IMR-90 (cell line): ENCODE measurements at places on chromosomes 13 and 19. TPM values are rescaled to one million over a fixed set of nuclear protein-coding genes. Genes with fewer than 3 reads are reported as not detected.

Gene RPL28
- total RNA-seq = 386 and 998 TPM in 2 replicates

DNA sequence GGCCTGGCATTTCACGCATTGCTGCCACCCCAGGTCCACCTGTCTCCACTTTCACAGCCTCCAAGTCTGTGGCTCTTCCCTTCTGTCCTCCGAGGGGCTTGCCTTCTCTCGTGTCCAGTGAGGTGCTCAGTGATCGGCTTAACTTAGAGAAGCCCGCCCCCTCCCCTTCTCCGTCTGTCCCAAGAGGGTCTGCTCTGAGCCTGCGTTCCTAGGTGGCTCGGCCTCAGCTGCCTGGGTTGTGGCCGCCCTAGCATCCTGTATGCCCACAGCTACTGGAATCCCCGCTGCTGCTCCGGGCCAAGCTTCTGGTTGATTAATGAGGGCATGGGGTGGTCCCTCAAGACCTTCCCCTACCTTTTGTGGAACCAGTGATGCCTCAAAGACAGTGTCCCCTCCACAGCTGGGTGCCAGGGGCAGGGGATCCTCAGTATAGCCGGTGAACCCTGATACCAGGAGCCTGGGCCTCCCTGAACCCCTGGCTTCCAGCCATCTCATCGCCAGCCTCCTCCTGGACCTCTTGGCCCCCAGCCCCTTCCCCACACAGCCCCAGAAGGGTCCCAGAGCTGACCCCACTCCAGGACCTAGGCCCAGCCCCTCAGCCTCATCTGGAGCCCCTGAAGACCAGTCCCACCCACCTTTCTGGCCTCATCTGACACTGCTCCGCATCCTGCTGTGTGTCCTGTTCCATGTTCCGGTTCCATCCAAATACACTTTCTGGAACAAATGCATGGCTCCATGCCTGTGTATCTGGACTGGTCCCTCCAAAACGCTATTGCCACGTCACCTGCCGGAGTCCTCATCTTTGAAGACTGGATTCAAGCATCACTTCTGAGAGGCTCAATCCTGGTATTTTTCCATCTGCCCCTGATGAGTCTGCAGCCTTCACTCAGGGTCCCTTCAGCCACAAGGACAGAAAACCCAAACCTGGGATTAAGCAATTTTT lies 10.7 kb upstream of the DHDH start:
- DNase-seq = no peak

GRCh38 chr19:28394725-28395124 lies 818.2 kb downstream of the UQCRFS1 start:
- no peak for DNase-seq

DNA sequence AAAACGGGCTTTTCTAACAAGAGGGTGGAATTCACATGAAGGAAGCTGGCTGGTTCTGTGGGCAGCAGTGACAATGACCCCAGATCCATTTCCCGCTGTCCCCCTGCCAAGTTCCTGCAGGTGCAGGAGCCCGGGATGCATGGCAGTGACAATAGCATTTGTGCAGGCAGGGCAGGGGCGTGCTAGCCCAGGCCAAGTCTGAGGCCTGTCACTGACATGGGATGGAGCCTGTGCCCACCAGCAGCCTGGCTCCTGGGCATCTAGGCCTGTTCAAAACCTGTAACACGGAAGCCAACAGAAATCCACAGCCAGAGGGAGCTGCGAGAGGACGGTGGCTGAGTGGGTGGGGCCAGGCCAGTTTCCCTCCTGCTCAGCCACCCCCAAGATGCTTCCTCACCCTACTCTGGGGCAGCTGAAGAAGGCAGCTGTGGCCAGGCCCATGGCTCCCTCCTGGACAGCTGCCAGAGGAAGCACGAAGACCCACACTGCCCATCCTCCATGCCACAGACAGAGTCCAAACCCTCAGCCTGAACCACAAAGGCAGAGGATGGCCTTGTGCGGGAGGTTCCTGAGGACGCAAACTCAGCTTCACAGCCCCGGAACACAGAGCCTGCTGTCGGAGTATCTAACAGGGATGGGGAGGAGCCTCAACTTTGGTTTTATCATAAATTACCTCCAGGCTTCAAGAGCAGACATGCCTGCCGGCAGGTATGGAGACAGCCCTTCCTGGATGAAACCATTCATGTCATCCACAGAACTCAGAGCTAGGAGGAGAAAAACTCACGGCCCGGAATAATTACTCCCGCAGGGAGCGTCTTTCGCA lies 74.0 kb downstream of the CEBPG start:
- no peak for DNase-seq

DNA sequence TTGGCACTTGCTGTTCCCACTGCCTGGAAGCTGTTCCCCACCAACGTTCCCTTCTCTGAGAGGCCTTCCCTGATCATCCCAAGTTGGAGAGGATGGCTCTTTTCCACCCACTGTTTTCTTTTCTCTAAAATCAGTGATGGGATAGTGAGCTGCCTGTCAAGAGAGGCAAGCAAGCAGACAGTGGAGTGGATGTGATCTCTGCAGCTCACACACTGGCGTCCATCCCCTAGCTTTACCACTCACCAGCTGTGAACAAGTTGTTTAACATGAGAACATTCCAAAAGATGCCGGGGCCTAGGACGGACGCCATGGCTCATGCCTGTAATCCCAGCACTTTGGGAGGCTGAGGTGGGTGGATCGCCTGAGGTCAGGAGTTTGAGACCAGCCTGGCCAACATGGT lies 28.0 kb upstream of the SEMA6B start:
- DNase-seq = no peak

DNA sequence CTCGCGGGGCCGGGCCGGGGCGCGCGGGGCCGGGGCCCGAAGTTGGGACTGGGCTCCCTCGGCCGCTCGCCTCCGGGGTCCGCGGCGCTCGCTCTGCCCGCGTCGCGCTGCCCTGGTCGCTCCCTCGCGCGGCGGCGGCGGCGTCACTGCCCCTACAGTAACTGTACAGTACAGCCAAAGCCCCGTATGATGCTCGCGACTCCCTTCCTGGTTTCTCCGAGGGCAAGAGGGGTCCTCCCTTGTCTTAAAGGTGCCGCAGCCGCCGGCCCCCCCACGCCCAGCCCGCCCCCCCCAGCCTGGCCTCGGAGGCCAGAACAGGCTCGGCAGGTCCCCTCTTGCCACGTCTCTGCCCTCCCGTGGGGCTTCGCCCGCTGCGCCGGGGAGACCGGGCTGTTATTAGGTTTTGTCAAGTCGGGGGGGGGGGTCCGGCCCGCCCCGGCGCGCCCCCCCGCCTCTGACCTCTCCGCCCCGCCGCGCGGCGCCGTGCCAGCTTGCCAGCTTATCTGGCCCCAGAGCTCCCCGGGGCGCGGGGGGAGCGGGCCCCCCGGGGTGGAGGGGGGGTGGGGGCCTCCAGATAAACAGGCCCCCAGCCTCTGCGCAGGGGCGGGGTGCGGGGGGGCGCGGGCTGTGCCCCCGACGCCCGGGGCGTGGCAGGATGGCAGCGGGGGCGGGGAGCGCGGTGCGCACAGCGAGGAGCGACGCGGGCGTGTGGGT lies at the start of gene ZBTB7A:
Gene ZBTB7A (minus strand): TSS at position 218 of the 714 bp plus-strand sequence. CDS start 11,667 bp downstream, outside the sequence.
- DNase-seq = peak; percentile 61

DNA sequence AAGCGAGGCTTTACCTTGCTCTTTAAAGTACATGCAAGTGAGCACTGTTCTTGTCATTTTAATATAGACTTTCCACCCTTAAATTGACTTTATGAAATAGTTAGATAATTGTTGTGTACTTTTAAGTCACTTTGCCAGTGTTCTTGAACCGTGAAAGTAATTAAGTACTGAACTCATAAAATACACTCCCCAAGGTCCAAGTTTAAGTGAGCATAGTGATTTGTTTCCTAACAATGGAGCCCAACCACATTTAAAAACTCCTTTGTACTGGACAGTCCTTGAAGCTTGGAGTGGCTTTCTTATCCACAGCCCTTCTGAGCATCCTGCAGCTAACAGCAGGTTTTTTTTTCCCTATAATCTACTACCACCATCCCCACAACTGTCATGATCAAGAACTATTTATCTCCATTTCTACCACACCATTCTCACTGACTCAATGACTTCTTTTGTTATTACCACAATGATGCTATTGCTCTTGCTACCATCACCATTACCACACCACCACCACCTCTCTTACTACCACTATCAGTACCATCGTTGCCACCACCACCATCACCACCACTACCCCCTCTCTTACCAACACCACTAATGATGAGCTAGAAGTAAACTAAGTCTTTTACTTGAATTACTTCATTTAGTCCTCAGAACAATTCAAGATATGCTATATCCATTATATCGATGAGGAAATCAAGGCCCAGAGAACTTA lies 452.6 kb downstream of the DIAPH3 start:
- no peak for DNase-seq
